ENCODE measurements at places on chromosomes 1 and 21.

DNA sequence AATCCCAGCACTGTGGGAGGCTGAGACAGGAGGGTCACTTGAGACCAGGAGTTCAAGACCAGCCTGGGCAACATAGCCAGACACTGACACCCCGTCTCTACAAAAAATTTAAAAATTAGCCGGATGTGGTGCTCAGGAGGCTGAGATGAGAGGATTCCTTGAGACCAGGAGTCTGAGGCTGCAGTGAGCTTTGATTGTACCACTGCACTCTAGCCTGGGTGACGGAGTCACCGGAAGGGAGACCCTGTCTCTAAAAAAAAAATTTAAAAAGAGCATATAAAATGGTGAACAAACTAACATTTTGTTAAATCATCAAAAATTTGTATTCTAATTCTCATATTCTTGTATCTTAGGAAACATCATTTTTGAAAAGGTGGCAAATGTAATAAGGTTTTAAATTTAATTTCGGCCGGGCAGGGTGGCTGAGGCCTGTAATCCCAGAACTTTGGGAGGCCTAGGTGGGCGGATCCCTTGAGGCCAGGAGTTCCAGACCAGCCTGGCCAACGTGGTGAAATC, 27.1 kb downstream of the MAB21L3 start:
- no peak for DNase-seq

- no peak for DNase-seq
These were observed 73.1 kb upstream of the TSHB start for GRCh38 chr1:114956570-114956969.

DNA sequence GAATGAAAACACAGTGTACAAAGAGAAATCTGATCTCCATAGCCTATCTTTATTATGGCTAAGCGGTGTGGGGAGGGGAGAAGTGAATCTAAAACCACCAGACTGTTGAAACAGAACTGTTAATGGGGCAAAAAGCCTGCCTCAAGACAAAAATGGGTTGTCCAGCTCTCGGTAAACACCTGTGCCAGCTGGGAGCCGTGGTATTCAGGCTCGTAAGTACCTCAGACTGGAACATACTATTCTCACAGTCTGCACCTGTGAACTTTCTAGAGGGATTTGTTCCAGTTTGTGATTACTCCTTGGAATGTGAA, 42.7 kb upstream of the ATP1A1 start:
- no peak for DNase-seq

DNA sequence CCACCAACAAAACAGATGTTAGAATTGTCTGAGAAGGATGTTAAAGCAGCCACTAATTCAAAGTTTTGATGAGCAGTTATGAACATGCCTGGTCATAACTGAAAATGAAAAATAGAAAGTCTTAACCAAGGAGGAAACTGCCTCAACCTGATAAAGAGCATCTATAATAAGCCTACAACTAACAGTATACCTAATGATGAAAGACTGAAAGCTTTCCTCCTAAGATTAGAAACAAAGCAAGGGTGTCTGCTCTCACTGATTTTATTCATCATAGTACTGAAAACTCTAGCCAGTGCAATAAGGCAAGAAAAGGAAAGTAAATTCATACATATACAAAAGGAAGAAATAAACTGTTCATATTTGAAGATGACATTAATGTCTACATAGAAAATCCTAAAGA, 82.0 kb downstream of the KCNK1 start:
- no peak for DNase-seq

DNA sequence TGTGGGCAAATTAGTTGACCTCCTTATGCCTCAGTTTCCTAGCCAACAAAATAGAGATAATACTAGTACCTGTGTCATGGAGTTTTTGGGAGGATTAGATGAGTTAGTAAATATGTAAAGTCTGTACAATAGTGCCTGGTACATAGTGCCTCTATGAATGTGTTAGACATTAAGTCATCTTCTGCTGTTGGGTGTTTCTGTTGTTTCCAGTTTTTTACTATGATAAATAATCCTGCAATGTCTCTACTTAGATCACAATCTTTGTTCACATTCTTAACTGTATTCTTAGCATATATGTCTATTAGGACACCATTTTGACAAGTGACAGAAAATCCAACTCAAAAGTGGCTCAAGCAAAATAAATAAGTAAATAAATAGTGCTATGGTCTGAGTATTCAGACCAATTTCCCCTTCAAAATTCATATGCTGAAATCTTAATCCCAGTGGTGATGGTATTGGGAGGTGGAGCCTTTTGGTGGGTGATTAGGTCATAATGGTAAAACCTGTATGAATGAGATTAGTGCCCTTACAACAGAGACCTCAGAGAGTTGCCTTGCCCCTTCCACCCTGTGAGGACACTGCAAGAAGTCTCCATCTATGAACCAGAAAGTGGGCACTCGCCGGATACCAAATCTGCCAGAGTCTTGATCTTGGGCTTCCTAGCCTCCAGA, 84.3 kb downstream of the DIRAS3 start:
- no peak for DNase-seq

DNA sequence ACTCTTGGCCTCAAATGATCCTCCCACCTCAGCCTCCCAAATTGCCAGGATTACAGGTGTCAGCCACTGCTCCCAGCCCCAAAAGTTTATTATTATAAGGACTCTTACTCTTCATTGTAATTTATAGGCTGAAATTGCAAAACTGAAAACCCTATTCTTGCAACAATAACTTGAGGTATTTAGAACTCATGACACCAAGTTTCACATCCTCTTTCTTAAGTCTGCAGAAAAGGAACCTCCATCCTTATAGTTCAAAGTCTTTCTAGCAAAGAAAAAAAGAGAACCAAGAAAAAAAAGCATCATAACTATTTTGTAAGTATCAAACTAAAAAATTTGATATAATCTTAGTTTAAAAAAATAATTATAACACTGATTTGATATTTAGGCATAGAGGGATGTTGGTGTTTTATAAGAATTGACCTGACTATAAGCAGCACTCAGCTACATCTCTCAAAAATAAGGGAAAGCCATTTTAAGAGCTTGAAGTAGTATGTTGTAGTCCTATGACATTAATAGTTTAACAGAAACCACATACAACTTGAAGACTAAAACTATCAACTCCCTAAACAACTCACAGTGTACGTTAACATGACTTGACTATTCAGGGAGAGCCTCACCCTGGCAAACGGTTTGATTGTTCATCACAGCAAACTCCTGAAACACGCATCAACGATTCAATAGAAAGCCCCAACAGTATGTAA, 122.4 kb downstream of the AKT3 start:
- no peak for DNase-seq

Measured in CD4-positive, alpha-beta T cell treated with Interleukin-6 at 100 ng/mL for 8 hours (primary cell).